HCEC 1CT (cell line): ENCODE measurements at places on chromosomes 6 and 20.

DNA sequence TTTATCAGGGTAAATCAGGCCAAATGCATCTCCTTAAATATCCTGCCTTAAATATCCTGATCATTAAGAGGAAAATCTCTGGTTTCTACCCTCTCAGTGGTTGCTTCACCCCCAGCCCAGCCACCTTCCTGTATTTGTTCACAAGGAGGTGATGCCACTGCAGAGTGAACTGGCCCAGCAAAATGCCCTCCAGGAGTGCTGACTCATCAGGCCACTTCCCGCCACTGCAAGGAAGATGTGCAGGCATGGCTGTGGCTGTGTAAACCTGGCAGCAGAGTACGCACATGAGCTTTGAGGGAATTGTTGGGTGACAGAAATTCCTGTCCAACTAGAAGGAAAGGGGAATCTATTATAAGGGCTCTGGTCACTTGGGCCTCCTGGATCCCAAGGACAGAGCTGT lies 13.8 kb downstream of the NQO2 start:
- peak; percentile 9 for DNase-seq

- no peak for DNase-seq
These were observed 11.3 kb upstream of the ADRM1 start for GRCh38 chr20:62291251-62292066.

GRCh38 chr20:59253325-59253724 lies 47.1 kb upstream of the EDN3 start:
- DNase-seq = no peak

DNA sequence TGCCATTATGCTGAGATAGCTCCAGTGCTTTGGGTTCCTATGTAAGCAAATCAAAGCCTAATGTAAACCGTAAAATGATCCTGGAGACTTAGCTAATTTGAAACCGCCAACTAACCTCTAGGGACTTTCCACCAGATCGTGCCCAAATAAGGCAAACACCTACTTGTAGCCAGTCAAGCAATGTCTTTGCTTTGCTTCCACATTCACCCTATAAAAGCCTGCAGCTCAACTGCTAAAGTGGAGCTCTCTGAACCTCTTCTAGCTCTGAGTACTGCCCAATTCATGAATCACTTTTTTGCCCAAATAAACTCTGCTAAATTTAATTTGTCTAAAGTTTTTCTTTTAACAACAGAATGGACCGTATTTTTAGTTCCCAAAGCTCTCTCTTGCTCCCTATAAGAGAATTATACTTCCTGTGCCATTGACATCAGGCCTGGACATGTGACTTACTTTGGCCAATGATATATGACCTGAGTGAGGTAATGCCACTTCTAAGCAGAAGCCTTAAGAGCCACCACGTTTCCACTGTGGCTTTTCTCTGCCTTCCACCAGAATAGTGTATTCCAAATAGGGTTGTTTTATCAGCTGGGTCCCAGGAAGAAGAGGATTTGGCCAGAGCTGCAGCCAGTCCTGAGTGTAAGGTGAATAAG lies 34.8 kb upstream of the PSMF1 start:
- no peak for DNase-seq

GRCh38 chr6:89630488-89630887 lies 8.1 kb downstream of the LYRM2 start:
- DNase-seq = no peak

GRCh38 chr20:38094373-38094891 lies 60.9 kb downstream of the RPRD1B start:
- DNase-seq = peak; percentile 90

DNA sequence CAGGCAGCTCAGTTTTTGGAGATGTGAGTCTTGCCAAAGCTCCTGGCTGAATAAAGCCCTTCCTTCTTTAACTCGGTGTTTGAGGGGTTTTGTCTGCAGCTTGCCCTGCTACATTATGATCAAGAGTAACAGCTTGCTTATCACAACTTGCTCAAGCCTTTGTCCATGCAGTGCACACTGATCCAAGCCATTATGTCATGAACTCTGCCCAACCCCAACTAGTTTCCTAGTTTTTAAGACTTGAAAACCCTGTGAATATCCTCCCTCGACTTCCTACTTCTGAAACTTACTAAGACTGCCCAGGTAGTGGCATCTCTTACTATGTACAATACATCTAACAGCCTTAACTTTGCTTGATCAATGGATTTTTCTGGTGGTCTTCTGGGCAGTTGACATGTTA lies 50.3 kb upstream of the ADGRF4 start:
- no peak for DNase-seq

- no peak for DNase-seq
These were observed 74.8 kb upstream of the SNRPB2 start for GRCh38 chr20:16654858-16655535.

DNA sequence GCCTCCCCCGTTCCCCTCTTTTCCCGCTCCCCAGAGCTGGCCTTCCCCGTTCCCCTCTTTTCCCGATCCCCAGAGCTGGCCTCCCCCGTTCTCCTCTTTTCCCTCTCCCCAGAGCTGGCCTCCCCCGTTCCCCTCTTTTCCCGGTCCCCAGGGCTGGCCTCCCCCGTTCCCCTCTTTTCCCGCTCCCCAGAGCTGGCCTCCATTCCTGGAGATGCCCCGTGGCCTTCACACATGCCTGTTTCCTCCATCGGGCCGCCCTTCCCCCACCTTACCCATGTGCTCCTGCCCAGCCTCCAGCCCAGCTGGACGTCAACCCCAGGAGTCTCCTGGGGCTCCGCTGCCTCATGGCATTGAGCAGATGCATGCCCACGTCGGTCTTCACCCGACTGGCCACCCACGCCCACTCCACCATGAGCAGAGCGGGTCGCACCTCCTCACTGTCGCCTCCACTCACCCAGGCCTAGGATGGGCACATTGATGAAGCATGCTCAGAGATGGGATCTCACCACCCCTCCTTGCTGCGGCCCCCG lies 8.3 kb downstream of the SS18L1 start:
- no peak for DNase-seq
